ENCODE measurements at places on chromosomes 1 and 21.

DNA sequence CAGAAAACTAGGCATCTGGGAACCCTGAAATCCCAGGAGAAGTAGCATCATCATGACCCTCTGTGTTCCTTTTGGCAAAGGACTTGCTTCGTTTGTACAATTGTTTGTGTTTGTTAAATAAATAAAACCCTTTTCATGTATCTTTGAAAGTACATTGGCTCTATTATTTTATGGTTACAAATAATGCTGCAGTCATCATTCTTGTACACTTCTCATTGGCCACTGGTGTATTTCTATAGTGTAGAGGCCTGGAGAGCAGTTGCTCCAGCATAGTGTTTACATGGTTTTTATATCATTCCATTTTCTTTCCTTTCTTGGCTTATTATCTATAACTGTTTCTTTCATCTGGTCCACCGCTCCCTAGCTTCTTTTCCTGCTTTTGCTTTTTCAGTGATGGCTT is 253.3 kb downstream of the FAM72C start:
- DNase-seq, result no peak

GRCh38 chr1:202135221-202135721 is 9.3 kb downstream of the ARL8A start:
- DNase-seq, result peak; percentile 87

GRCh38 chr1:5532811-5533210 is 459.4 kb downstream of the NPHP4 start:
- DNase-seq, result no peak

GRCh38 chr1:182968151-182968741 is 15.3 kb upstream of the SHCBP1L start:
- DNase-seq, result no peak

DNA sequence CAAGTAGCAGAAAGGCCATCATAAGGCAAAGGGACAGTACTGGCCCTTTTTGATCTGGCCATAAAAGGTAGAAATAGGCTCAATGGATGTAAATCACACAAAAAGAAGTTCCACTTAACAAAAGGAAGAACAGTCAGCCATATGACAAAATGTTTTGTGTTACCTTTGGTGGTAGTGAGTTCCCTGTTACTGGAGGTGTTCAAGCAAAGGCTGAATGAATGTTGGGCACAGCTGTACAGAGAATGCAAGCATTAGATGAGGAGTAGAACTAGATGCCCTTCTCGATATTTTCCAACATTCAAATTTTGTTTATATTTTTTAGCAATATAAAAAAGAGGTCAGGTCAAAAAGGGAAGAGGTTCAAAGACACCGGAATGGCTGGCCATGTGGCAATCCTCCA is 20.0 kb downstream of the OLFML3 start:
- DNase-seq, result no peak

GRCh38 chr1:116855773-116856201 is 53.9 kb upstream of the PTGFRN start:
- no peak for DNase-seq

DNA sequence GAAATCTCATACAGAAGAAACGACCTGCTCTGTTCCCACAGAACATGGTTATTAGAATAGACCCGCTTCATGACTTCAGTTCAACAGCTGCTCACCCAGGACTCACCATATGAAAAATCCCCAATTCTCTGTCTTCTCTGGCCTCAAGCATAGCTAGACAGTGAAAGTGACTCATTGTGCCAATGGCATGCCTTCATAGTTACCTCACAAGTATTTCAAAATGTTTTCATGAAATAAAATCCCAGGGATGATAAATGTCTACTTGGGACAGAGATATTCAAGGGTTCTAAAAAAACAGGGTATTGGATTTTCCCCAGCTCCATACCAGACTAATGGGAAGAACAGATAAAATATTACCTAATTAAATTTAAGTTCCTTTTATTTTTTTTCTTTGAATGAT is 82.3 kb downstream of the NOTCH2 start:
- DNase-seq, result no peak

DNA sequence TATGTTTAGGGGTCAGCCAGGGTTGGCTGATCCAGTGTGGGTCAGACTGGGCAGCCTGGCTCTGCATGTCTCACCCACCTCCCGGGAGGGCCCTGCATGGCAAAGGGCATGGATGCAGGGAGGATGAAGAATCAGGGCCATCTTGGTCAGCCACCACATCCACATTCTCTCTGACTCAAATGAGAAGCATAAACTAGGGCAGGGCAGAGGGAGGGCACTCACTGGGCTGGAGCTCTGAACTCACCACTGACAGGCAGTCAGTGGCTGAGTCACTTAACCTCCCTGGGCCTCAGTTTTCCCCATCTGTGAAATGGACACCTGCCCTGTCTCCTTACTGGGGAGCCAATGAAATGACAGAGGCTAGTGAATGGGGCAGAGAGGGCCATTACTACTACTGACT is 4.3 kb upstream of the CELA2A start:
- DNase-seq, result no peak

GRCh38 chr1:157597959-157598667 is at the start of gene FCRL4:
TSS of gene FCRL4 (minus strand) at chr1:157598085. CDS start at chr1:157597944, 141 bp downstream.
- DNase-seq, result no peak

DNA sequence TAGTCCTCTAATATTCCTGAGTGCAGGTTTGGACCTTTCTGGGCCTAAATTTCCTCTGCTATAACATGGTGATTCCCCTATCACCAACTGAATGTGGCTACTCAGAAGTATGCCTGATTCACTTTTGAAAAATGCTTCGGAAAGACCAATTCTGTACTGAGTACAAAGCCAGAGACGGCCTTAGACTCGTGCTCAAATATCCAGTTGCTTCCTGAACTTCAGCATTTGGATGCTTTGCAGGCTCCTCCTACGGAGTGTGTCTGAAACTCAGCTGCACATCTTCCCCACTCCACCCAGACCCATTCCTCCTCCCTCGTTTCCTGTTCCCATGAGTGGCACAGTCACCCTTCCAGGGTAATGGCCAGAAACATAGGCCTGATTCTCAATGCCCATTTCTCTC is 98.4 kb upstream of the GADD45A start:
- DNase-seq, result no peak

DNA sequence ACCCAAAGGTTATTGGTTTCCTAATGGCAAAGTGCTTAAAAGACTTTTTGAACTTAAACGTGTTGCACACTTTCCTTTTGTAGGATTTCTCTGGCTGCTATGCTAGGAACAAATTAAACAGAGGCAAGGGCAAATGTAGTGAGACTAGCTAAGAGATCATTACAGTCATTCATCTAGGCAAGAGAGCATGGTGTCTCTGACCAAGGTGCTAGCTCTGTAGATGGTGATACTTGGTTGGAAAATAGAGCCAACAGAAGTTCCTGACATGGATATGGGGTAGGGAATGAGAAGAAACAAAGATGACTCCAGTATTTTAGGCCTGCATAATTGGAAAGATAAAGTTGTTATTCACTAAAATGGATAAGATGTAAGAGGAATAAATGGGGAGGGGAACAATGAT is 6.1 kb downstream of the TNFSF18 start:
- DNase-seq, result no peak

GRCh38 chr1:64692911-64693310 is 52.0 kb upstream of the RAVER2 start:
- DNase-seq, result no peak

- no peak for DNase-seq
These were observed 343.4 kb downstream of the LRRIQ3 start for GRCh38 chr1:73854527-73854926.

GRCh38 chr1:206663832-206664652 is 20.7 kb upstream of the MAPKAPK2 start:
- DNase-seq, result peak; percentile 69

DNA sequence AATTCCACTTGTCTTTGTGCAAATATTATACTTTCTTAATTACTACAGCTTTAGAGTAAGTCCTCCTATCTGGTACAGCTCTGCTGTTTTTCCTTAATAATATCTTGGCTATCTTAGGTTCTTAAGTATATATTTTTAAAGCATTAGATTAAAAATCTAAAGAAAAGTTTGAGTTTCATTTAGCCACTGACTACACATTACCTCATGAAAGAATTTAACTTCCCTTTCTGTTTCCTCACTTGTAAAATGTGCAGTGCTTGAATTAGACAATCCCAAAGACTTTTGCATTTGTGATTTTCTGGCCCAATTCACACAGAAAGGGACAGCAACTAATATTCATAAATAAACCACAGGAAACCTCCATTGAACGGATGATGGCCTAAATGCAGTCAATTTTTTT is 126.4 kb upstream of the SAMSN1 start:
- DNase-seq, result no peak

GRCh38 chr1:15489052-15489736 is 13.3 kb downstream of the CELA2B start:
- no peak for DNase-seq

DNA sequence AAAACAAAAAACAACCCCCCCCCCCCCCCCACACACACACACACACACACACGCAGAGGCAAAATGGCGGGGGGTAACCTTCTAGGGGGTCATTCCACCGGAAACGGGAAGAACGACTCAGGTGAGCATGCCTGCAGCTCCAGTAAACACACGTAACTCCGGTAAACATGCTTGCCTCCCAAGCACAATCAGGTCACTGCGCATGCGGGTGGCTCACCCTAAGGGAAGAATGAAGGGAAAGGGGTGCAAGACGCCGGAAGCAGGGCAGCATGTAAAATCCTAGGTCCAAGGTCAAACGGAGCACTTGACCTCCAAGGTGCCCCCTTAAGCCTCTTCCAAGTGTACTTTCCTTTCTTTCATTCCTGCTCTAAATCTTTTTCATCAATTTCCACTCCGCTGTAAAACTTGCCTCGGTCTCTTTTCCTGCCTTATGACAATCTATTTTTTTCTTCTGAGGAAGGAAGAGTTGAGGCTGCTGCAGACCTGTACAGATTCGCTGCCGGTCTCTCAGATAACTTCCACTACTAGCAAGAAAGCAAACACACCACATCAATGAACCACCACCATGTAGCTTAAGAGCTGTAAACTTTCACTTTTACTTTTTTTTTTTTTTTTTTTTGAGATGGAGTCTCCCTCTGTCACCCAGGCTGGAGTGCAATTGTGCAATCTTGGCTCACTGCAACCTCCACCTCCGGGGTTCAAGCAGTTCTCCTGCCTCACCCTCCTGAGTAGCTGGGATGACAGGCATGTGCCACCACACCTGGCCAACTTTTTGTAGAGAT is 21.0 kb upstream of the CBR3 start:
- DNase-seq, result no peak

- no peak for DNase-seq
These were observed 27.0 kb upstream of the SARS1 start for GRCh38 chr1:109186733-109187086.

GRCh38 chr1:246527402-246528088 is 20.5 kb upstream of the SMYD3 start:
- DNase-seq, result no peak

- no peak for DNase-seq
These were observed 7.4 kb downstream of the RABGAP1L start for GRCh38 chr1:174166530-174167264.

- DNase-seq, result no peak
These were observed 9.6 kb downstream of the FCRL5 start for GRCh38 chr1:157542676-157543075.

DNA sequence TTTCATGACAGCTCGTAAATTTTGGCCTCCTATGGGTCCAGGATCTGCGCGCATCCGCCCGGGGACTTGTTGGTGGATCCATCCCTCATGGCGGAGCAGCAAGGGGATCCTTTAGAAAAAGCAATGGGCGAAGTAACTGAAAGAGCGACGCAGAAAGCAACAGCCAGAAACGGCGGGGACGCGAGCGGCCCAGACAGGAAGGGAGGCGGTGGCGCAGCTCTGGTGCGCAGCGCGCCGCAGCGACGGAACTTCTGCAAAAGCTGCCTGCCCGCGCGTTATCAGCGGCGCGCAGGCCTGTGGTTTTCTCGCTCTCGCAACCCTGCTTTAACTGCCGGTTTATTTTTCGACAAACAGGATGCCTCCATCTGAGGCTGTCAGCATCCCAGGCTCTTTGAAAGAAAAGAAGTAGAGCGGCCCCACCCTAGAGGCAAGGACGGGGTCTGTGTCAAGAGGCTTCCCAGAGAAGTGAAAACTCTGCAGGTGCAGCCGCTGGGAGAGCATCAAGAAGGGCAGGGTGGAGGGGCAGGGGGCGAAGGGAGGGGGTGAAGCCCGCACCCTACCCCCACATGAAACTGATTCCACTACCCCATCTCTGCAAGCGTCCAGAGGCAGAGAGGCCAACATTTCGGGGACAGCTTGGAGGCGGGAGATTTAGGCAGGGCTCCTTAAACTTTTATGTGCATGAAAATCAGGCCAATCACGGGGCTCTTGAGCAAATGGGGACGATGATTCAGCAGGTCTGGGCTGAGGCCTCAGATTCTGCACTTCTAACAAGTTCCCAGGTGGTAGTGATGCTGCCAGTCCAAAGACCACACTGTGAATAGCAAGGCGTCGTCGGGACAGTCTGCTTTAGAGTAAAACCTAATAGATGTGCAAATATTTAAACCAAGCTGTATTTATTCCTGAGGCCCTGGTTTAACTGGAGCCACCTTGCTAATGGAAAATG is 22.2 kb downstream of the RUNX1 start:
- DNase-seq, result no peak

GRCh38 chr1:89708751-89709375 is 75.9 kb downstream of the LRRC8C start:
- no peak for DNase-seq

DNA sequence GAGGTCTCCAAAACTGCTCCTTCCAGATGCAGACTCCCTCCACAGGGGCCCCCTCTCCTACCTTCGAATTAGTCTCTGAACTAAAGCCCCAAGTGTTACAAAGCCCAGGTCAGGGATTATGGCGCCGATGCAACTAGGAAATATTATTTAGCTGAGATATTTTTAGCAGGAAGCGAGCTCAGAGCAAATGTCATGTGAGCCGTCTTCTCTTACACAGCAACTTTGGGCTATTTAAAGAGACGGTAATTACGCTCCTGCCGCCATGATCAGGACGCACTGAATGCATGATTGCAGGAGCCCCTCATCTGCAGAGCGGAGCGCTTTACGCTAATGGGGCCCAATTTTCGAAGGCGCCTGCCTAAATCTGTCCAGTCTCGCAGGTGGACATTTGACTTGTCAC is 55.3 kb upstream of the TARDBP start:
- no peak for DNase-seq

GRCh38 chr1:109687641-109688499 is at the start of gene GSTM1:
TSS of gene GSTM1 (plus strand) at chr1:109687817. CDS start at chr1:109687874, 57 bp downstream.
- no peak for DNase-seq

DNA sequence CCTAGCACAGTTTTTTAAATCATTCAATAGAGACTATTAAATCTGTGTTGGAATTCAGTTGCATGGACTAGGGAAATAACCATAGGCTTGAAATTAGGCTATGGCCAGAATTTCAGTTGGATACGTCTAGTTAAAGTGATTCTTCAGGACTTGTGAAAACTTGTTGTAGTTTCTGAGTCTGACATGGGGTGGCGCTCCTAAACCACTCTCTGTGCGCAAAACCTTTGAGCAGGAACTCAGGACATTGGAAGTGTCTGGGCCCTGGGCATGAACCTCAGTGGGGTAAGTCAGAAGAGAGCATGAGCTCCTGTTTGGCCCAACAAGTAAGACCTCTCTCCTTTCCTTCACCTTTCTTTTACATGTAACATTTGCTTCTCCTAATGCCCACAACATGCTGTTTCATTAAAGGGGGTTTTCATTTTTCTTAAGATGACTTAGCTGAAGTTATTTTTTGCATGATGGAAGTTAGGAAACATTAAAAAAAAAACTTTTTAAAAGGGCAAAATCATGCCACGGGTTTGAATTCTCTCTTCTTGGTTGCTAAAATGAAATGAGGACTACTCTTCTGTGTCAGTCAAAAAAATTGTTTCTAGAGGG is 17.1 kb upstream of the CCDC190 start:
- peak; percentile 13 for DNase-seq

All from T47D (cell line).